ENCODE measurements at places on chromosomes 3 and 15. TPM values are rescaled to one million over a fixed set of nuclear protein-coding genes. Genes with fewer than 3 reads are reported as not detected.

ABHD10 gene
- 41.6 TPM for total RNA-seq

SLC28A1 gene
- total RNA-seq: not detected

PRSS50 gene
- not detected for total RNA-seq

ACAN gene
- 0.05 TPM for total RNA-seq

DNA sequence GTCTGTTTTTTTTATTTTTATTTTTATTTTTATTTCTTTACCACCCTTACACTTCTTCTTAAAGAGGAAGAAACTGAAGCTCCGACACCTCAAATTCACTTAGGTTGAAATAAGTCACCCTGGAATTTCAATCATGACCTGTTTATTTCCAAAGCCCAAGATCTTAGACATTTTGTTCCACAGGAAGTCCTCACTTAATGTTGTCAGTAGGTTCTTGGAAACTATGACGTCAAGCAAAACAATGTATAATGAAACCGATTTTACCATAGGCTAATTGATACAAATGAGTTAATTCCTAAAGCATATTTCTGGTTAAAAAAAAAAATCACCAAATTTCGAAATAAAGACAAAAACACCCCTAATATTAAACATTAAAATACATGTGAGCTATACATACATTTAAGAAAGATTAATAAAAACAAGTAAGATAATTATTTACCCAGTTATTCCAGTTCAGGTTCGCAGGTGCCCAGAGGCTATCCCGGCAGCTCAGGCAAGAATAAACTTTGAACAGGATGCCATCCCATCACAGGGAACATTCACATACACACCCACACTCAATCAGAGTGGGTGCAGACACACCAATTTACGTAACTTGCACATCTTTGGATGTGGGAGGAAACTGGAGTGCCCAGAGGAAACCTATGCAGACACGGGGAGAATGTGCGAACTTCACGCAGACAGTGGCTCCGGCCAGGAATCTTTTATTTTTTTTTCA is 391.0 kb downstream of the RAP2B start:
- H3K27me3 ChIP-seq: no peaks in the 10 kb centered on the region
- H3K4me1 ChIP-seq: peaks cover 2% of the 10 kb centered on the region
- H3K27ac ChIP-seq: no peak overlapping the region
- H3K36me3 ChIP-seq: peaks cover 2% of the 10 kb centered on the region

DNA sequence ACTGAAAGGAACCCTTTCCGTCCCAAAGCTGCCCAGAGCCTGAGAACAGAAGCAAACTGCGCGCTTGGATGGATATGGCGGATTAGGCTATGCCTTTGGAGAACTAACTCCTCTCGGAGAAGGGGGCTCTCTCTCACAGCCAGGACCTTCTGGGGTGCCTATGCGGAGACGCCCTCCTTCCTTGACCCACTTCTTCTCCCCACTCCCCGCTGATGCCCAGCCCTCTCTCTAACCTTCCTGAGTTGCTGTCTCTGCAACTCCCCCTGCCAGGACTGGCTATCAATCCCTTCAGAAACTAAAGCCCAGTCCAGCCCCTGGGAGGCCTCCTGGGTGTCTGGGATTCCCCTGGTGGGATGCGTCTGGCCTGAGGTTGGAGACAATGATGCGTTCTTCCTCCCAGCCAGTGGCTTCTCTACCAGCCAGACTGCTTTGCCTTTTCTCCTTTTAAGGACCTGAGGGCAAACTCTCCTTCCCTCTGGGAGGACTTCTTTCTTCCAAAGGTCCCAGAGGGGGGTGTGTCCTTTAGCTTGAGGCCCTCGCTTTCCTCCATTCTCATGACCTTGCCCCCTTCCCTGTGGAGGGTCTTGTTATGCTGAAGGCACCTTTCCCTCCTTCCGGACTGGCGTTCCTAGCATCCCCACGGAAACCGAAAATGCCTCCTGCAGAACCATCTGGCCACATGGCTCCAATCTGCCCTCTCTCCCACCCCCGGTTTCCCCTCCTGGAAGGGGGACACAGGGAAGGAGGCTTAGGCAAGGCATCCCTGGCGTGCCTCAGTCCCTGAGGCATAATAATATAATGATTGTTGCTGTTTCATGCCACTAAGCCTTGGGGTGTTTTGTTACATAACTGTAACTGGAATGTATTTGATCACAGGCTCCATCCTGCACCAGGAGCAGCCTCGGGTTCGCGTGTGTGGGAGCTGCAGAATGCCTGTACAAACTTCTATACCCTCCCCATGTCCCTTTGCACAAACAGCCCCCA is 63.4 kb upstream of the C15orf39 start:
- no peak overlapping the region for H3K27ac ChIP-seq
- H3K4me1 ChIP-seq: peaks cover 31% of the 10 kb centered on the region

GABRR3 gene
- not detected for total RNA-seq

DNA sequence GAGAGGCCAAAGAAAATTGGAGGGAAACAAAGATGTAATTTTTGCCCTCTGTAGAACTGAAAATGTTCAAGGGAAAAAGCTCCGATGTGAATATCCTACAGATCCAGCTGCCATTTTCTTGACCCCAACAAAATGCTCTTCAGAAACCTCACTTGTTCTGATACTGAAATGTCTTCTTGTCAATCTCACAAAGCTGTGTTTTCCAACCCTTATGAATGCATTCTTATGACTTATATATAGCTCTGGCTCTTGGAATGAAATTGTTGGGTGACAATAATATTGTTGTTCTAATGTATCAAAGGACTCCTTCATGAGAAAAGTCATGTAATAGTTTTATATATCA is 157.1 kb upstream of the TGFBR2 start:
- H3K36me3 ChIP-seq: no peaks in the 10 kb centered on the region
- H3K27ac ChIP-seq: no peak overlapping the region
- H3K4me1 ChIP-seq: no peaks in the 10 kb centered on the region
- peaks cover 12% of the 10 kb centered on the region for H3K27me3 ChIP-seq
- H3K4me3 ChIP-seq: no peak overlapping the region

NPHP3 gene
- 14.9 TPM for total RNA-seq

GRCh38 chr3:121443456-121443855 is 102.3 kb downstream of the POLQ start:
- H3K27me3 ChIP-seq: no peaks in the 10 kb centered on the region
- H3K27ac ChIP-seq: no peak overlapping the region
- DNase-seq: no peak
